ENCODE measurements at places on chromosomes 4 and X.

DNA sequence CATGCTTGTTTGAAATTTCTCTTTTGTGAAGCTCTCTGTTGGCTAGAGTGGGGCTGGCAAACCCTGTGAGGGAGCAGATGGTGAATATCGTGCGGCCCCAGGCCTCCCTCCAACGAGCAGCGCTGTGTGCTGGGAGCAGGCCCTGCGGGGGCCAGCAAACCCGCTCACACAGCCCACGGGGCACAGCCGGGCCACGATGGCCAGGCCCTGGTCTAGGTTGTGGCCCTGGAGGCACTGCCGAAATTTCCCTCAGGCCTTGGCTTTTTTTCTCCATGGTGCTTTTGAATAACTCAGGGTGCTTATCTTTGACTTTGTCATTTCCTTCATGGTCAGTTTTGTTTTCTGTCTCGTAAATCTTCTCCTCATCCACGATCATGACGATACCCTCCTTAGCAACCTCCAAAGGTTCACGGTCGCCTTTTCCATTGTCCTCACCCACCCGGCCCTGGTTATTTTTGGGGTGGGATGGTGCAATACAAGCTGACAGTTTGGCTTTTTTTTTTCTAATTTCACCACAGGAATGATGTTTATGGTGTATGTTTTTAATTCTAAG is 20.7 kb downstream of the PCGF3 start:
- peak; percentile 43 for DNase-seq

GRCh38 chrX:135170877-135171519 is at the start of gene CT55:
CT55 (minus strand) TSS chrX:135171398; CDS start chrX:135171171, 227 bp downstream.
- DNase-seq = no peak

GRCh38 chr4:131370846-131371245 is 1778.2 kb upstream of the PCDH10 start:
- no peak for DNase-seq

DNA sequence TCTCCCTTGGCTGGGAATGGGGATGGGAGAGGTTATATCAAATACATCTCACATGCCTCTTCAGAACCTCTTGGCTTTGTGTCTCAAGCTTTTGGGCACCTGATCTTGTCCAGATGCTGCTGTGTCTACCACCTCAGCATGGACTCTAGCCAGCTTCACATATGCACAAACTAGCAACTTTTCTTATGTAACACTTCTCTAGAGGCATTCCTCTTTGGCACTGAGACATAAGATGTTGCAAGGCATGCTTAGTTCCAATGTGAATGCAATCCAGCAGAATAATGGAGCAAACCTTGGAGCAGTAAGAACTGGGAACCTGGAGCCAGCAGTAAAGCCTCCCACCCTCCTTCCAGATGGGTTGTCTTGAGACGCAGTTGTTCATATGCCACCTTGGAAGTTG is 113.4 kb upstream of the TMEM47 start:
- no peak for DNase-seq

DNA sequence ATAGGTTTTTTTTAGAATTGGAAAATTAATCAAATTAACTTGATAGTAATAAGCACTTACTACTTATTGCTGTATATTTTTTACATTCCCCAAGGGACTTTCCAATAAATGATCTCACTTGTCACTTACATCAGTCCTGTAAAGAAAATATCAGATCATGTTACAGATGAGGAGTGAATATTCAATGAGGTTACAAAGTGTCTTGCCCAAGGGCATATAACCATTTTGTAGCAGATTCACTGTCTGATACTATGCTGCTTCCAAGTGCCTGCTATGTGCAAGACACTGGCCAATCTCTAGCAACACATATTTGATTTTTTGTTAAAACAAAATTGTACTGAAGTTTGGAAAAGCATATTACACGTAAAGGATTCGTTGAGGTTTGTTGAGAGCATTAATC is 1287.7 kb downstream of the FAM133A start:
- DNase-seq = no peak

GRCh38 chr4:17033768-17034181 is 135.3 kb upstream of the LDB2 start:
- DNase-seq = peak; percentile 22

DNA sequence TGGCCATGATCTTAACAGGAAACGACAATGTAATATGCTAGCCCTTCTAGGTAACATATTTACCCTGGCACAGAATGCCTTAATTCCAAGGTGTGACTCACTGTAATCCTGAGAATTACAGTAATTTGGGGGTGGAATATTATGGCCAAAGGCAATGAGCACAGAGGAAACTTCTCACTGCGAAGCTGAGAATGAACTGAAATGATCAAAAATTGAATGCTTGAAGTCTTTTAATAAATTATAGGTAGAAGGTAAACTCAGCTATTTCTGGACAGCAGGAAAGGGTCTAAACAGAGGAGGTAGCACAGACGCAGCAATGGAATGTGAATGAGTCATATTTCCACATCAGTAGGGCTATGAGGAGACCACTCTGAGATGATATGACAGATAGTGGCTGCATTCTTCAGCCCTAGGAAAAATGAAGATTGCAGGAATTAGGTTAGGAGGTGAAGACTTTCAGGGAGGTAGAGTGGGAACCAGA is 312.6 kb downstream of the PACRGL start:
- DNase-seq = peak; percentile 30

DNA sequence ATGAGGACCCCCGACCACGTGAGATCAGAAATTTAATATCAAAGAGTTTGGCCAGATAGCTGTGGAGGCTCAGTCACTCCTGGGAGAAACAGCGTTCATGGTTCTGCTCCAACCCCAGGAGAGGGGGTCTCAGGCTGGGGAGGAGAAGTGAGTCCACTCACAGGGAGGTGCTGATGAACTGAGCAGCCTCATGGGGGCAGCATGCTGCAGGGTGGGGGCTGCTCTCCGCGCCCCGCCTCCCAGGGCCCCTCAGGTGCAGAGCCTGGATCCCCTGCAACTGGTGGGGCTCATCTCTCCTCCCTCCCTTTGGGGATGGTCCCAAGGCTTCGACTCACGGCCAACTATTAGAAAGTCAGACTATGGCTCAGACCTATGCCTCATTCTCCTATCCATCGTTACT is 26.6 kb upstream of the C4orf50 start:
- DNase-seq = no peak

- no peak for DNase-seq
Measured at GRCh38 chr4:145168581-145169187, 11.7 kb downstream of the OTUD4 start.

GRCh38 chr4:144350706-144351105 is 210.2 kb upstream of the GYPA start:
- peak; percentile 63 for DNase-seq

DNA sequence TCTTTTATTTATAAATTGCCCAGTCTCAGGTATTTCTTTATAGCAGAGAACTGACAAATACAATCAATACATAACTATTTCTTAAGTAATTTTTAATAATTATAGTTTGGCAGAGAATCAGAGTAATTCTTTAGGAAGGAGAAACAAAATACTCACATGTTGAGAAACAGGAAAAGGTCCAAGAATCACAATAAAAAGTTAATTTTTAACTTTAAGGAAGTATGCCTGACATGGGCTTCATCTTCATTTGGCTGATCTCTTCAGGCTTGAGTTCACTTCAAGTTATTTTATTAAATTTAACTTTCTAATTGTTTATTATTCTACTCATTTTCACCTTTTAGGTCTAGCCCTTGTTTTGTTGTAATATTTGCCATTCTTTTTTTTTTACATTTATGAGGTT is 36.1 kb upstream of the RNF150 start:
- no peak for DNase-seq

GRCh38 chr4:119977076-119977940 is 89.3 kb downstream of the MAD2L1 start:
- DNase-seq = no peak

Data from fibroblast of skin of right biceps (primary cell).